ENCODE measurements at places on chromosomes 5 and 9. TPM values are rescaled to one million over a fixed set of nuclear protein-coding genes. Genes with fewer than 3 reads are reported as not detected.

Gene NRARP
- total RNA-seq = 9.3 TPM

Gene TAS2R1
- total RNA-seq = not detected

Gene CRHBP
- total RNA-seq = not detected

- DNase-seq = no peak
Measured at GRCh38 chr9:20040991-20041696, 252.3 kb upstream of the SLC24A2 start.

DNA sequence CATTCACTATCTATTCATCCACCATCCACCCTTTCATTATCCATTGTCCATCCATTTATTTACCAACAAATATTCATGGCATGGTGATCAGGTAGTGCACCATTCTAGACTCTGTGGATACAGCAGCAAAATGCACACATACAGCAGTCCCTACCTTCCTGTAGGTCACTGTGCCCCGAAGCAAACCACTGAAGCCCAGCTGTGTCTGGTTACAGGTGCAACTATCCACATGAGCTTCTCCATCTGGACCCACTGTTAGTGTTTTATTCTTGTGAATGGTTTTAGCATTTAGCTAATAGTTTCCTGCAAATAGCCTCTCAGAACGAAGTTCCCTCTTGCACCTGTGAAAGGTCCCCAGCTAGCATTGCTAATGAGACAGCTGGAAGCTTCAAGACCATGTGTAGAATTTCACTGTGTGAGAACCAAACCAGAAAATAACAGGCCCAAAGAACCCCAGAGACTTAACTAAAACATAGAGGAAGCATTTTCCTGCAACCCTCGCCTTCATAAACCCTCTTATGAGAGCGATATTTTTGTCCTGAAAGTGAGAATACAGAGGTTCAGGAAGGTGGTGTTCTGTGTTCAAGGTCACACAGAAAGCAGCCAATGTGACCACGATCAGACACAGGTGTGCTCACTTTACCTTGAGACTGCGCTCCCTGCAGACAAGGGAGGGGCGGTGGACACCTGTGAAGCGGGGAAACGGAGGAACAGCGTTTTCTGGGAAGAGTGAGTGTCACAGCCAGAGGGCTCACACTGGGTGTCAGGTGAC, 18.5 kb downstream of the PAEP start:
- DNase-seq = no peak

GRCh38 chr5:179437341-179438001, 92.2 kb upstream of the ADAMTS2 start:
- DNase-seq = no peak

DNA sequence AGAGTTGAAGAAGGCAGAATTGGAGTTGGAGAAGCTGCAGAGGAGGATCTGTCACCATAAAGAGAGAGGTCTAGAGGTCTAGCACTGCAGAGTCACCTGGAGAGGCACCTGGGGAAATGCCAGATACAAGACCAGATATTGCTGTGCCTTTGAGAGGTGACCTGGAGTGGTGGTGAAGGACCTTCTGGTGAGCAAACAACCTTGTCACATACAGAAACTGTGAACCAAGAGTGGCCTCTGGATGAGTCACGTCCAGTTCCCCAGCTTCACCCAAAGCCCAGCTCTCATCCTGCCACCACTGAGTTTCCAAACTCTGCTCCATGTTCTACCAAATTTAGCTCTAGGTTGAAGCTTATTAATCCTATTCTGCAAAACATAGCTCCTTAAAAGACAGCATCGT, 131.1 kb upstream of the FBXL7 start:
- DNase-seq = no peak
